ENCODE measurements at places on chromosomes 12 and 14. TPM values are rescaled to one million over a fixed set of nuclear protein-coding genes. Genes with fewer than 3 reads are reported as not detected.

GRCh38 chr12:45435945-45436710 lies 220.2 kb downstream of the ANO6 start:
- DNase-seq = no peak

GRCh38 chr14:81400202-81400678 lies at the start of gene STON2:
Gene STON2, minus strand, starts transcription at chr14:81400324. Its CDS starts 1,942 bp downstream, at chr14:81398382.
- no peak for DNase-seq

- no peak for DNase-seq
Observed at GRCh38 chr12:26628234-26628633, 204.8 kb downstream of the ITPR2 start.

DNA sequence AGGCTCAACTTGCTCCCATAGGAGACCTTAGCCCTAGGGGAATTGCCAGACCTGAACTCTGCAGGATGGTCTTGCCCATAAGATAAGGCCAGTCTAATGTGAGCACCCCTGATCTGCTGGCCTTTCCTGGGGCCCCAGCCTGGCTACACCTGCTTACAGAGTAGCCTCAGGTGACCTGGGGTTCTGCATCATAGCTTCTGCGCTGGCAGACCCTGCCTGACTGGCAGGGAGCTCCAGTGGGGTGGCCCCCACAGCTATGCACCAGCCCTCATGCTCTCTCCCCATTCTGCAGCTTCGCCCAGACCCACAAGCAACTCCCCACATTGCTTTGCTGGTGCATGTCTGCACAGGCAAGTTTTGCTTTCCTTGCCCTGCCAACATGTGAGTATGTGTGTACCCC lies 371.3 kb upstream of the CLEC14A start:
- no peak for DNase-seq

DNA sequence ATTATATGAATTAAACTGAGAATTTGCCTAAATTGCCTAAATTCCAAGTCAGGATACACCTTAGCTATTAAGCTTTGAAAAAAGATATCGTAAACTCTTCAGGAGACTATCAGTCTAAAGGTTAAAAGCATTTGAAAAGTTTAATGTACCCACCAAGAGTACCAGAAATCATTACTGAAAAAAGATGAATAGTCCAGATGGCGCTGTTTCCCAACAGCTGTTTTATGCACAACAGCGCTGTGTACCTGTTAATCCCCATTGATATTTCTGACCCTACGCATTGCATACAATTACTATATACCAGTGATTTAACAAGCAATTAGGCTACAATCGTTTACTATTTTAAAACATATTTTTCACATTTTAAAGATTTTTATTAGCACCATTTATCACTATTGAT lies 185.0 kb downstream of the PLCZ1 start:
- DNase-seq = no peak

DNA sequence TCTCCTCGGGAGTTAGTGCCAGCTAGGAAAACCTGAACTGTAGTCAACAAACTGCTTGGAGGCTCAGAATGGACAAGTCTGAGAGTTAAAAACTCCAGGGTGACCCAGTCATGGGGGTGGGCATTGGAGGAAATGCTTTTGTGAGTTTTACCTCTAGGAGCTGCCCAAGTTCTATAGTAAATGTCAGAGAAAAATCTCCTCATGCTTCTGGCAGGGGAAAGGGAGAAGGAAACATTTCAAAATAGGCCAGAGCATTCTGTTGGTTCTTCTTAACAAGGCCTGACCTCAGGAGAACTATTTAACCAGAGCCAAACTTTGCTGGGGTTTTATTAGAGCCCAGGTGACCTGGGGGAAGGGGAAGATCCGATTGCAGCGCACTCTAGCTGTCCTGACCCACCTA lies 12.3 kb downstream of the NINJ2 start:
- no peak for DNase-seq

DNA sequence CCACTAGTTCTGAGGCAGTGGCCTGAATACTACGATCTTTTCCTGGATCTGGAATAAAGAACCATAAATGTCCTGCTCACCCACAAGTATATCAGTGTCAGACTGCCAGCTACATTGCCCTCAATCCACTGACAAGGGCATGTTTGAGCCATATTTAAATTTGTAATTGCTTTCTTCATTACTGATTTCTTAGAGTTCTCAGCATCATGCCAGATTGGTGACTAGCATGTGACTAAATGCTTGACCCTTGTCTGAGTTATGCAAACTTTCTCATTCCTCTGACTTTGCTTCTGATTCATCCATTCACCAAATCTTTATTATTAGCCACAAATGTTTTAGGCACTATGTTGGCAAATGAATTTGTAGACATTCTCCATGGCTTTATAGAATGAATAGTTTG lies 143.6 kb upstream of the SLC16A7 start:
- no peak for DNase-seq

- DNase-seq = no peak
Observed at GRCh38 chr12:24246376-24246775, 296.9 kb upstream of the SOX5 start.

Gene AMDHD1
- total RNA-seq = 0.96 TPM

Gene DIO3
- not detected for total RNA-seq

Gene MANSC4
- not detected for total RNA-seq

Measured in ascending aorta (tissue), 2 donors.